KG1 (cell line): ENCODE measurements at places on chromosomes 3 and 15.

- no peak for DNase-seq
These were observed 276.2 kb upstream of the CTNNB1 start for GRCh38 chr3:40923143-40923542.

DNA sequence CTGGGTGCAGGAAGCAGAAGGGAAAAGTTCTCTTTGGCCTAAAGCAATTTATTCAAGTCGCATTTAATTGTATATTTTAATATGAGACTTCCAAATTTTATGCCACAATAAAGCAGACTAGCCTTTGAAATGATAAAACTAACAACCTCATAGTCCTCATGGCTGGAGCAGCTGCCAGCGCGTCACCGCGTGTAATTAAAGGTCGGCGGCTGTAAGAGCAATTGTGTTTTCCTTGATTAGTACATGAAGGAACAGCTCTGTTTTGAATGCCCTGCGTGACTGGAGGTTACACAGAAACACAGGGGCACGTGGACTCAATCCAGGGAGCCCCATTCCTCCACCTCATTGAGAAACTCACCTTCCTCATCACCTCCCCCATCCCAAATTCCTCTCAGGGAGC, 10.1 kb upstream of the LRRC15 start:
- no peak for DNase-seq

DNA sequence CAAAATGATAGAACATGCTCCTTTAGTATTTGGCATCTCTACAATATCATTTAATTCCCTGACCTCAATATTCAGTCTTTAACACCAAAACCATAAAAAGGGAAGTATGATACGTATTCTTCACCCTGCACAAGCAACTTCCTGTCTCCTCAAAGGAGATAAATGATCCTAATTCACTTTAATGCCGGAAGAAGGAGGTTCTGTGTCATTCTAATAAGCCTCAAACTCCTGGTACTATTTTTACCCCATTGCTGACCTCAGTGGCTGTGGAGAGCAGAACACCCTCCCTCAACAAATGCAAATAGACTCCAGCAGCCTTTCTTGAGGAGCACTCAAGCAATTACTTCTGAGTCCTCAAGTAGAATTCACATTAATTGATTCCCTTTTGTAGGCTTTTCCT, 173.3 kb downstream of the TMEM108 start:
- peak; percentile 37 for DNase-seq

- DNase-seq = no peak
These were observed 56.4 kb downstream of the FILIP1L start for GRCh38 chr3:100057716-100058575.

- DNase-seq = no peak
These were observed 314 bp upstream of the TMED3 start for GRCh38 chr15:79310612-79310984.

- DNase-seq = no peak
These were observed 2.0 kb downstream of the EPHB3 start for GRCh38 chr3:184563561-184563925.

- no peak for DNase-seq
These were observed 474.2 kb upstream of the ZNF385D start for GRCh38 chr3:22225161-22225560.

DNA sequence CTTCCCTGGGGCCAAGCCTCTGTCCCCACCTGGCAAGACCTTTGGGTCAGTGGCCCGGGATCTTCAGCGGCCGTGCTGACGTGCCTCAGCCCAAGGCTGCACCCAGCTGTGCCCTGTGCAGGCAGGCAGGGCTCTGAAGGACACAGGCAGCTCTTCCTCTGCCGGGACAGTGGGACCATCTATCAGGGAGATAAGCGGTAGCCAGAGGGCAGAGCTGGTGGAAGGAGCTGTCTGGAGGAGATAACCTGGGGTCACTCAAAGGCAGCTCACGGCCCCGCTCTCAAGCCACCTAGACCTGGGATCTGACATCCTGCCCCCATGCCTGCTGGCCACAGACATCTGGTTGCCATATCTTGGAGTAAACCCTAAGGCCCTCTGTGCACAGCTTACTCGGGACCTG, 27.3 kb downstream of the DUSP7 start:
- no peak for DNase-seq

GRCh38 chr3:157027861-157028745, 131.8 kb downstream of the CCNL1 start:
- no peak for DNase-seq

- no peak for DNase-seq
These were observed 843.9 kb downstream of the TUSC7 start for GRCh38 chr3:117553461-117553860.

DNA sequence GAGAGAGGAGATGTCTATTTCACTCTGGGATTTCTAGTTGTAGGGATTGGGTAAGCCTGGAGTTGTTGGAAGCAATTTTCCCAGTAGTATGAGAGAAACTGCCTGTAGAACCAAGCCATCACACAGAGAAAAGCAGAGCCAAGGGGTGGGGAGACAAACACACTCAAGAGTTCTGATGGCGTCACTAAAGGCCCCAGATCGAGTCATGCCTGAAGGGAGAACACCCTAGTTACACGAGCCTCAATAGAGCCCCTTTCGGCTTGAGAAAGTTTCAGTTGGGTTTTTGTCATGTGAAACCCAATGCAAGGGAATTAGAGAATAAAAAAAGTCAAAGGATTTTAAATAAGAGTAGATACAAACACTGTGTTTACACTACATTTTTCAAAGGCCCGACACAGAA, 66.1 kb upstream of the PFN2 start:
- no peak for DNase-seq

GRCh38 chr15:65101411-65101890, 13.5 kb downstream of the UBAP1L start:
- DNase-seq = no peak

DNA sequence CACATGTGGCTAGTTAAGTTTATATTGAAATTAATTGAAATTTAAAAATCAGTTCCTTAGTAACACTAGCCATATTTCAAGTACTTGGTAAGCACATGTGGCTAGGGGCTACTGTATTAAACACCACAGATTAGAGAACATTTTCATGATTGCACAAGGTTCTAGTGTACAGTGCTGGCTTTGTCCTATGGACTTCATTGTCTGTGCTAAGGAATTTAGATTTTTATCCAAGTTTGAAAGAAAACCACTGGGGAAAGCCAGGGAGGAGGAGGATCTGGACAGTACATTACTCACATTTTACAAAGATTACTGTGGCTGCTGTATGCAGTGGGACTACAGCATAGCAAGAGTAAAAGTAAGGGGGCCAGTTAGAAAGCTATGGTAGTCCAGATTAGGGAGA, 13.9 kb downstream of the STAC start:
- no peak for DNase-seq

- DNase-seq = no peak
These were observed 4.6 kb downstream of the SEMA7A start for GRCh38 chr15:74428970-74429780.

GRCh38 chr15:57541805-57542504, 49.7 kb upstream of the MYZAP start:
- DNase-seq = no peak

- DNase-seq = no peak
These were observed 44.0 kb upstream of the SMAD6 start for GRCh38 chr15:66658044-66658443.

DNA sequence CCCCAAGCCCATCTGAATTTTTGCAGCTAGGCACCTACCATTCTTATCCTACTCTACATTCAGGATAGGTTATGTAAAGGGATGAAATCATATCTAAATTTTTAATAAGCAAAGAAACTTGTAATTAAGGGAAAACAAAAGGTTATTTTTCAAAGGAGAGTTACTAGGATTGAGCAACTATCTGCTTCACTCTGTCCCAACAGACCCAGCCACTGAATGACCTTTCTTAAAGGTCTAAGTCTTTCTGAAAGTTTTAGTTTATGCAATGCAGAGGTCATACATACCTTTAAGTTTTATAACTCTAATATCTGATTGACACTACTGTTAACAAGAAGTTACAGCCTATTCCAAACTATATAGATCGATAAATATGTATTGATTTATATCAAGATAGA, 209.2 kb upstream of the CTNNB1 start:
- DNase-seq = no peak

DNA sequence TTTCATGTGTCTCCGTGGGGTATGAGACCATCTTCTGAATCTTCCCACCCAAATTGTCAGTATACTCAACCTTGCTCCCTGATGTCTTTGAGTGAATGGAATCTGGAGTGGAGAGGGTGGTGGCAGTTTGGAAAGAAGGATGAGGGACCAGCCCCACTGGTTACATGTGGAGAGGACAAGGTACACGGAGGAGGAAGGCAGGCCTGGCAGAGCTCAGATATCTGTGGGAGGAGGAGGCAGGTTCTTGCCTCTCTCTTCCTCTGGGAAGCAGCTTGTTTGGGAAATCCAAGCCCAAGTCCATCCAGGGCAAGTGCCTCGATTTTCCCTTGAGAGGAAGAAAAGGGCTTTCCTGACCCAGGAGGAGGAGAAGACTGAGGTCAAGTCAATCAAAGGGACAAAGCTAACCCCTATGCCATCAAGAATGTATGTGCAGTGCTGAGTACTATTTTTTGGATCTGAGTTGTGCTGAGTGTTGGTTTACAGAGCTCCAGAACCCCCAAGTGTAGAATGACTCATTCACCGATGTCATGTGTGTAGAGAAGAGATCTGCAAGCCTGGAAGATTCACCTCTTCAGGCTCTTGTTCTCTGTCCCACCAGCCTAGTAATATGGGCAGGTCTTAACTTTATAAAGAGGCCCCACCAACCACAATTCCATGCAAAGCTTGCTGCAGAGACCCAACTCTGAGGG, 19.8 kb upstream of the LOXL1 start:
- no peak for DNase-seq

DNA sequence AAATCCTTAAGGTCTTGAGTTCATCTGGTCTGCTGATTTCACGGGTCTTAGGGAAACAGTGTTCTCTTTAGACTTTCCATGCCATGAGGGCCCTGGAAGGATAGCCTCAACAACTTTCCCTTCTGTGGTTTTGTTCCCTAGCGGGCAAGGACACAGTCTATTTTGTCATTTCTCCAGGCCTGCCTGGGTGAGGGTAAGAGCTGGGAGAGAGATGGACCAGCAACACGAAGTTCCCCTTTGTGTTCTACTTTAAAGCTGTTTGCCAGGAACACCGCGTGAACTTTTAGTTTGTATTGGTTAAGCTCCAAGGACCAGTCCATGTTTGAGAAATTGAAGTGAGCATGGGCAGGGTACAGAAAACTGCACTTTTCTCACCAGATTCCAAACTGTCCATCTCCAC, 20.9 kb downstream of the ST3GAL6 start:
- DNase-seq = no peak

DNA sequence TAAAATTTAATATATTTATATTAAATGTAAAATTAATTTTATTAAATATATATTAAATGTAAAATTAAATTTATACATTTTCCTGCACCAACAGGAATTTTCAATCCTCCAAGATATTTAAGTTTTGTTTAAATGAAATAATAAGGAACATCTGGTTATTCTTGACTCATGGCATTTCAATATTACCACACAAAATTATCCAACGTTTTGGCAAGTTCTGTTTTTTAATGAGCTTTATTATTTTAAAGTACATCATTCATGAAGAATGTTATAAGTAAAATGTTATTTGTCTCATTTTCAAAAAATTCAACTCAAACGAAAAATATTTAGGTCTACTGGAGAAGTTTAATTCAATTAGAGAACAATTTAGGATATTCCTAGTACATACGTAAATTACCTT, 811.4 kb downstream of the NAALADL2 start:
- DNase-seq = no peak

DNA sequence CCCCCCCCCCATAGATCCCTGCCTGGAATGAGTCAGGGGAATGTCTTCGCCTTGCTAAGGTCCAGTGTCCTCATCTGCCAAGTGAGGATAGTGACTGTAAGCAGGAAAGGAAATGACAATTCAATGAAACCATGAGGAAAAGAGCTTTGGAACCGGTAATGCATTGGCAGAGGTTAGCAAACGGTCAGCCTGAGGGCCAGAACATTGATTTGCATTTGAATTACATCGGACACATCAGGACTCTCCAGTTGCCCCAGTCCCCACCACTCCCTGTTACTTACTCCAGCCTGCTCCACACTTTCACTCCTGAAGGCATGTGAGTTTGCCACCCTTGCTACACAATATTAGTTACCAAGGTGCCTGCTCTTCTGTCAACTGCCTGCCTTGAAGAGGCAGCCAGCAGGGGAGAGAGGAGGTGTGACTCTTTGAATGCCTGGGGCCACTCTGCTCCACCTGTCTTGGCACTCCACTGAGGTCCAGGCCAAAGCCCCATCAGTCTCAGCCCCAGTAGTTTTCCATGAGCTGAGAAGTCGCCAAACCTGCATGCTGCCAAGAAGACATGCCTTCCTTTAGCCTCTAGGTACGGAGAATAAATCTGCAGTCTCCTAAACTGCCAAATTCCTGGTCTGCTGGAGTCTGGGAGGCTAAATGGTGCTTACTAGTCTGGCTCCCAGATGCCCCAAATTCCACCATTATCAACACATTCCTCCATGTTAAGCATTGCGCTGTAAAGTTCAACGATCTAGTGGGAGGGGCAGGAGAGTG, 191.7 kb upstream of the TLE3 start:
- no peak for DNase-seq

DNA sequence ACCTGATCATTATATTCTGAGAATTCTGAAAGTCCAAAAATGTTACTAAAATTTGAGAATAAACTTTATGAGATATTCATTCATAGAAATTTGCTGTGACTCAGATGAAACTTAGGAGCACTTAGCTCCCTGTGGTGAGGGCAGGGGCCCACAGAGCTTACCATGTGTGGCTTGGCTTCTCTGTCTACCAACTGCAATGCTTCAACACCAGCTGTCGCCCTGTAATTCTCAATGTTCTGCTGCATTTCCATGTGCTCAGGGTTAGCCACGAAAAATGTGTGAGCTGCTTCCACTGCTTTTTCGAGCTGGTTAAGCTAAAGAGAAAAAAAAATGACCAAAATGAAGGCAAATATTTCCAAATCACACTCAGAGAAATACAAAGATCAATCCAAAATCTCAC, 125.6 kb downstream of the P3H2 start:
- DNase-seq = no peak

DNA sequence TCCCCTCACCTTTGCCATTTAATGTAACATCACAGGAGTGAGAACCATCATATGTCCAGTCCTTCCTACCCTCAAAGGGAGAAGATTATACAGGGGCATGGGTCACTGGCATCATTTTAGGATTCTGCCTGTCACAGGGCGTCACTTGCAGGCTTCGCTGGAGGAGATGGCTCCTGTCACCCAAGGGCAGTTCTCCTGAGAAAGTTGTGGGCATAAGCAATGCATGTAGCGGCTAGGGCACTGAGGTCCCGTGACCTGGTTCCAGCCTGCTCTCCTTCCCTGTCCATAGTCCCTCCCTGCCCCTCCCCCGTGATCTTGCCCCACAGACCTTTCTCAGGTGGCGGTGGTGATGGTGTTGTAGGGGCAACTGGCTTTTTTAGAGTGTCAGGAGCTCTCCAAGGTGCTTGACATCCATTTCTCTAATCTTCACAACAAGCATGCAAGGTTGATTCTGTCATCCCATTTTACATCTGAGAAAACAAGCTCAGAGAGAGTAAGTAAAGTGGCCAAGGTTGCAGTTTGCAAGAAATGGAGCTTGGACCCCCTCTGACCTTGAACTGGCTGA, 241.5 kb upstream of the CTDSPL start:
- no peak for DNase-seq

GRCh38 chr3:123027292-123028232, at the start of gene SEMA5B:
Gene SEMA5B (minus strand): TSS chr3:123027763. CDS start chr3:122961263, 66,500 bp downstream.
- no peak for DNase-seq
